Spinal cord (tissue), 10 donors: ENCODE measurements at places on chromosomes 1 and 21.

DNA sequence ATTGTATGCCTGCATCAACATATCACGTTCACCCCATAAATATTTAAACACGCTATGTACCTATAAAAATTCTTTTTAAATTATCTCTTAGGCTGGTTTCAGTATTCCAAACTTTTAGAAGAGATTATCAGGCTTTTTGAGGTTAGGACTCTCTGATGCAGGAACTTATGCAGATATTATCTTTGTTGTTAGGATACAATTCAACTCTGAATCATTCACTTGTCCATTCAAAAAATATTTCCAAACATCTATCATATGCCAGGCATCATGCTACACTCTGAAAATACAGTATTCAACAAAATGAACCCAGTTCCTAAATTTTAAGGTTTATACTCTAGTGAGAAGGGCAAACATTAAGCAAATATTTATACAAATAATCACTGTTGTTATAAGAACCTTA is 40.5 kb downstream of the ASH1L start:
- no peaks in the 10 kb centered on the region for H3K27me3 ChIP-seq
- H3K36me3 ChIP-seq: peaks cover 6% of the 10 kb centered on the region
- no peaks in the 10 kb centered on the region for H3K4me1 ChIP-seq
- H3K27ac ChIP-seq: no peak overlapping the region
- no peak for DNase-seq
- H3K4me3 ChIP-seq: no peak overlapping the region

DNA sequence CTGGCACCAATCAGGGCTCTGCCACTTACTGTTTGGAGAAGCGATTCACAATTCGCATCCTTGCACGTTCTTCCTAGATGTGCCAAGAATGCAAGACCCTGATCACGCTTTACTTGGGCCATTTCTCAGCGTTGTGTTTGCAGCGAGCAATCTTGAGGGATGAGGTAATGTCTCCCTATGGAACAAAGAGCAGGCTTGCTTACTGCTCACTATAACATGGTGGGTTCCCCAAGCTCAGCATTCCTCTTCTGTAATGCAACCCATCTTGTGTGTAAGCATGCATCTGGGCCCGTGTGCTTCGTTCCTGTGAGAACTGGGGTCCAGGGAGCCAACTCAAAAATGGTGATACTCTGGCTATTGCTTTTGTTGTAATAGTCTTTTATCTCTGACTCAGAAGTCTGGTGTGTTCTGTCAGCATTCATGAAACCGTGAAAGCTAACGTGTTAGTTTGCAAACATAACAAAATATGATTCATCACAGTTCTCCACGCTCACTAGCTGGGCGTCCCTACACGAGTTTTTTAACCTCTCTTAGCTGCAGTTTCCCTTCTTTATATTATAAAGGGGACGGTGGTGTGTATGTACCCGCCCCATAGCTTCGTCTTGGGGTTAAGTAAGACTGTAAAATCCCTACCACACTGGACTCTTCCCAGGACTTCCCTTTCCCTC is 33.3 kb downstream of the DNTTIP2 start:
- H3K4me1 ChIP-seq: peaks cover 16% of the 10 kb centered on the region
- DNase-seq: peak; percentile 42
- H3K36me3 ChIP-seq: no peaks in the 10 kb centered on the region
- peak overlapping the region; percentile 93 for H3K4me3 ChIP-seq

- DNase-seq: no peak
- no peak overlapping the region for H3K4me3 ChIP-seq
- no peak overlapping the region for H3K27ac ChIP-seq
- H3K27me3 ChIP-seq: no peaks in the 10 kb centered on the region
Measured at GRCh38 chr1:84724128-84724860, 34.0 kb upstream of the SSX2IP start.

- no peaks in the 10 kb centered on the region for H3K4me1 ChIP-seq
- H3K27me3 ChIP-seq: no peaks in the 10 kb centered on the region
- H3K4me3 ChIP-seq: no peak overlapping the region
- DNase-seq: no peak
- H3K27ac ChIP-seq: no peak overlapping the region
Measured at GRCh38 chr21:46551636-46552241, 53.1 kb downstream of the S100B start.

DNA sequence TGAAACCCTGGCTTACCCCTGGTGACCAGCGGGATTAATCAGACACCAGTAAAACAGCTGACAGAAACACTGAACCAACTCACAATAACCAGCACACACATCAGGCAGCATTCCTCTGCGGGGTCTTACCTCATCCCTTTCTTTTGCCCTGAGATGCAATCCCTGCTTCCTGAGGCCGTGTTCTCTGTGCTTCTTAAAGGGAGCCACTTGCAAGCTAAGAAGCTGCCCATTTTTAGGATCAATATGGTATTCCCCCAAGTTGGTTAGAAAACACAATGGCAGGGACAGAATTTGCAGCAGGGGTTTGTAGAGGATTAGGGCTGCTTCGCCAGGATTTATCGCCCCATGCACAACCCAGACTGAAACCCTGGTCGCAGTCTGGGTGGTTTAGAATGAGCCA is 74.7 kb upstream of the OLIG2 start:
- peaks cover 79% of the 10 kb centered on the region for H3K27me3 ChIP-seq
- no peak overlapping the region for H3K27ac ChIP-seq
- no peaks in the 10 kb centered on the region for H3K36me3 ChIP-seq
- no peak overlapping the region for H3K4me3 ChIP-seq
- no peak for DNase-seq

GRCh38 chr1:168321945-168322344 is 41.3 kb downstream of the TBX19 start:
- H3K36me3 ChIP-seq: no peaks in the 10 kb centered on the region
- H3K27me3 ChIP-seq: no peaks in the 10 kb centered on the region
- no peak for DNase-seq

- H3K4me3 ChIP-seq: no peak overlapping the region
- H3K4me1 ChIP-seq: no peaks in the 10 kb centered on the region
- H3K27ac ChIP-seq: no peak overlapping the region
- no peaks in the 10 kb centered on the region for H3K27me3 ChIP-seq
Measured at GRCh38 chr1:7366955-7367665, 404.0 kb upstream of the VAMP3 start.

DNA sequence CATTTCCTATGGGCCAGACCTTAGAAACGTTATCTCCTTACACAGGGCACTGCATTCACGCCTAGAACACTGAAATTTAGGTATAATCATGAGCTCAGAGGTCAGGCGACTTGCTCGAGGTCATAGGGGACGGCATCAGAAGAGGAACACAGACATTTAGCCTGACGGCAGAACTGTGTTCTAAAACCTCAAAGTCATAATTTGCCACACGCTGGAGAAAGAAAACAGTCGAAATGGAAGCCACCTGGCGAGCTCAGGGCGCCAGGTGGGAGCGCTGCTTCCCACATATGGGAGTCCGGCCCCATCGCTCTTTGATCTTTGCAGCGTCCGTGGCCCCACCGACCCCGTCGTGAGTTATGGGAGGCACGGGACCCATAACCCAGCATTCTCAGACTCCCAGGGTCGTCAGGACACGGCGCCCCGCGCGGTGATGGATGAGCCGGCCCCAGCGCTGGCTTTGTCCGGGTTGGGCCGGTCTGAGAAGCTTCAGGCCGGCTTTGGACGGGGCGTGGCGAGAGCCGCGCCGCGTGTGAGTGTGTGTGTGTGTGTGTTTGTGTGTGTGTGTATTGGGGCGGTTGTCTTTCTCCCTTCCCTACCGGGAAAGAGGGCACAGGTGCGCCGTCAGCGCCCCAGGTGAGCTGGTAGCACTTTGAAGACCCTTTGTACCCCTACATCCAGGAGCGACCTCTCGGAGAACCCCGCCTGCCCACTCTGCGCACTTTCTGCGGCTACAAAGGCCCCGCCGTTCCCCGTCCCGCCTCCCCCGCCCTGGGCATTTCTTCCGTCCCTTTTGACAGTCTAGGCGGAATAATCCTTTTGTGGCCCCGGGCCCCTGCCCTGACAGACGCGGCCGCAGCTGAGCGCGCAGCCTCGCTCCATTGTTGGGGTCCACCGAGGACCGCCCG is 861 bp upstream of the DRAXIN start:
- peaks cover 27% of the 10 kb centered on the region for H3K27me3 ChIP-seq
- H3K27ac ChIP-seq: no peak overlapping the region
- DNase-seq: peak; percentile 73

GRCh38 chr1:114272593-114272992 is 118.9 kb upstream of the SYT6 start:
- no peaks in the 10 kb centered on the region for H3K36me3 ChIP-seq
- no peak for DNase-seq
- peaks cover 8% of the 10 kb centered on the region for H3K4me1 ChIP-seq
- H3K27ac ChIP-seq: no peak overlapping the region
- H3K4me3 ChIP-seq: no peak overlapping the region
- no peaks in the 10 kb centered on the region for H3K27me3 ChIP-seq

DNA sequence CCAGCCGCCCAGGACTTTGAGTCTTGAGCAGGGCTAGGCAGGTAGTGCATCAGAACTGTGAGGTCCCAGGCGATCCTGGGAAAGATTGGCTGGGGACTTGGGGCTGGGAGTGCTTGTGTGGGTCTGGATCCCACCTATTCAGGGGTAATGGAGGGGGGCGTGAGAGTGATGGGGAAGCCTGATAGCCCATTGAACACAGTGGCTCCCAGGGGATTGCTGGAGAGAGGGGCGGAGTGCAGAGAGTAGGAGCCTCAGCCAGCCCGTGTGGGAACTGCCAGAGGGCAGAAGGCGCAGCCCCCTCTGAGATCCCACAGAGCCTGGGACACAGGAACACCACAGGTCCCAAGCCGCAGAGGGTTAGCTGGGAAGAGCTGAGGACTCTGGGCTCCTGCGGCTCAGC is 19.3 kb upstream of the PDZK1IP1 start:
- H3K4me3 ChIP-seq: no peak overlapping the region
- DNase-seq: no peak
- peaks cover 16% of the 10 kb centered on the region for H3K27me3 ChIP-seq
- H3K4me1 ChIP-seq: peaks cover 19% of the 10 kb centered on the region
- H3K27ac ChIP-seq: no peak overlapping the region

DNA sequence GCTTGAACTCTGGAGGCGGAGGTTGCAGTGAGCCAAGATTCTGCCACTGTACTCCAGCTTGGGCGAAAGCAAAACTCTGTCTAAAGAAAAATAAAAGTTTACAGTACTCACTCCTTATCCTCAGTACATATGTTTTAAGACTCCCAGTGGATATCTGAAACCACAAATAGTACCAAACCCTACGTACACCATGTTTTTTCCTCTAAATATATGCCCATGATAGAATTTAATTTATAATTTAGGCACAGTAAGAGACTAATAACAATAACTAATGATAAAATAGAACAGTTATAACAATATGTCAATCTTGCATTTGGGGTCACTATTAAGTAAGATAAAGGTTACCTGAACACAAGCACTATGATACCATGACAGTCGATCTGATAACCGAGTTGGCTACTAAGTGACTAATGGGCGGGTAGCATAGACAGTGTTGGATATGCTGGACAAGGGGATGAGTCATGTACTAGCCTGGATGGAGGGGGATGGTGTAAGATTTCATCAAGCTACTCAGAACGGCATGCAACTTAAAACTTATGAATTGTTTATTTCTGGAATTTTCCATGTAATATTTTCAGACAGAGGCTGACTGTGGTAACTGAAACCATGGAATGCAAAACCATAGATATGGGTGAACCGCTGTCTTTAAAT is 43.7 kb downstream of the ST7L start:
- peaks cover 27% of the 10 kb centered on the region for H3K36me3 ChIP-seq
- H3K27me3 ChIP-seq: no peaks in the 10 kb centered on the region
- H3K4me1 ChIP-seq: no peaks in the 10 kb centered on the region
- H3K4me3 ChIP-seq: no peak overlapping the region
- H3K27ac ChIP-seq: no peak overlapping the region
- DNase-seq: no peak

- H3K27me3 ChIP-seq: no peaks in the 10 kb centered on the region
Measured at GRCh38 chr1:59990470-59990869, 63.9 kb upstream of the CYP2J2 start.

GRCh38 chr21:44887807-44888580 is 14.5 kb upstream of the PTTG1IP start:
- DNase-seq: no peak
- no peaks in the 10 kb centered on the region for H3K27me3 ChIP-seq
- H3K4me3 ChIP-seq: no peak overlapping the region
- H3K4me1 ChIP-seq: peaks cover 2% of the 10 kb centered on the region
- no peak overlapping the region for H3K27ac ChIP-seq

GRCh38 chr1:64766429-64766828 is 21.6 kb downstream of the RAVER2 start:
- H3K27me3 ChIP-seq: no peaks in the 10 kb centered on the region
- H3K36me3 ChIP-seq: no peaks in the 10 kb centered on the region
- H3K4me3 ChIP-seq: no peak overlapping the region

DNA sequence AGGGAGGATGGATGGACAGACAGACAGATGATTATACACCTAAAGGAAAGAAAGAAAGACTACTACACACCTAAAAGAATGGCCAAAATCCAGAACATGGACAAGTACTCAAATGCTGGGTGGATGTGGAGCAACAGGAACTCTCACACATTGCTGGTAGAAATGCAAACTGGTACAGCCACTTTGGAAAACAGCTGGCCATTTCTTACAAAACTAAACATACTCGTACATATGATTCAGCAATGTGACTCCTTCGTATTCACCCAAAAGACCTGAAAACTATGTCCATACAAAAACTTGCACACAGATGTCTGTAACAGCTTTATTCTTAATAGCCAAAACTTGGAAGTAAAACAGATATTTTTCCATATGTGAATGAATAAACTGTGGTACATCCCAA is 51.3 kb downstream of the PRPF38A start:
- no peak overlapping the region for H3K27ac ChIP-seq
- H3K36me3 ChIP-seq: peaks cover 14% of the 10 kb centered on the region
- no peak overlapping the region for H3K4me3 ChIP-seq
- no peaks in the 10 kb centered on the region for H3K4me1 ChIP-seq

- H3K27ac ChIP-seq: no peak overlapping the region
- H3K27me3 ChIP-seq: no peaks in the 10 kb centered on the region
- peaks cover 42% of the 10 kb centered on the region for H3K36me3 ChIP-seq
Measured at GRCh38 chr1:204113896-204114295, 37.9 kb downstream of the ETNK2 start.
